ENCODE measurements at places on chromosomes 2 and 18. TPM values are rescaled to one million over a fixed set of nuclear protein-coding genes. Genes with fewer than 3 reads are reported as not detected.
A peak's percentile ranks its signal among the peaks of the same experiment; 100 is the strongest.

DNA sequence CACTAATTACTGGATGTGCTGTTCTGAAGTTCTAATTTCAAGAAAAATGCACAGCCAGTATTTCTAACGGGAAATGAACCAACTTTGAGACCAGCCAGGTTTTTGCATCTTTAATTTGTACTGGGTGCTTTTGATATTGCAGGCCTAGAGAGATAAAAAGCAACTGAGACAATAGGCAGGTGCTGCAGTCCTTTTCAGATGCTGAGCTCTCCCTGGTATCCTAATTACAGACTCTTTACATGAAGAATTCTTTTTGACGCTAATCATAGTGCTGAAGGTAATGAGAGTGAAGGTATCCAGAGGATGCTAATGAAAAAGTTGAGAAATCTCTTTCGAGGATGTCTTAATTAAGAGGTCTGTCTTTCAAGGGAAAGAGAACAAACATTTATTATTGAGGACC lies 85.1 kb downstream of the SERPINB8 start:
- DNase-seq, result no peak

FKBP1B gene
- total RNA-seq, result not detected

DNA sequence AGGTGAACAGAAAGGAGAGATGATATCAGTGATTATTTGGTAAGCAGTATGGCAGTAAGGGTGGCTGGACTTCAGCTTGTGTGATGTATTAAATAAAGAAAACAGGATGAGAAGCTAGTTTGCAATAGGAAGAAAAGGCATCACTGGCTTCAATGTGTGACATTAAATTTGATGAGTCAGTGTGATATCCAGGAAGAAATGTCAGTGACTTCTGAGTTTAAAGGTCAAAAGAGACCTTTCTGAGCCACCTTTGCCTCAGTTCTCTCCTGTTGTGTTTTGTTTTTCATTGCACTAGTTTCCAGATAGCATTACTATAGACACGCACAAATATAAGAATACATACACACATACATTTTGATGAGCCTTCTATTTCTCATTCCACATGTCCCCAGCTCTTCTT lies 105.6 kb downstream of the PIGN start:
- DNase-seq, result no peak

DNA sequence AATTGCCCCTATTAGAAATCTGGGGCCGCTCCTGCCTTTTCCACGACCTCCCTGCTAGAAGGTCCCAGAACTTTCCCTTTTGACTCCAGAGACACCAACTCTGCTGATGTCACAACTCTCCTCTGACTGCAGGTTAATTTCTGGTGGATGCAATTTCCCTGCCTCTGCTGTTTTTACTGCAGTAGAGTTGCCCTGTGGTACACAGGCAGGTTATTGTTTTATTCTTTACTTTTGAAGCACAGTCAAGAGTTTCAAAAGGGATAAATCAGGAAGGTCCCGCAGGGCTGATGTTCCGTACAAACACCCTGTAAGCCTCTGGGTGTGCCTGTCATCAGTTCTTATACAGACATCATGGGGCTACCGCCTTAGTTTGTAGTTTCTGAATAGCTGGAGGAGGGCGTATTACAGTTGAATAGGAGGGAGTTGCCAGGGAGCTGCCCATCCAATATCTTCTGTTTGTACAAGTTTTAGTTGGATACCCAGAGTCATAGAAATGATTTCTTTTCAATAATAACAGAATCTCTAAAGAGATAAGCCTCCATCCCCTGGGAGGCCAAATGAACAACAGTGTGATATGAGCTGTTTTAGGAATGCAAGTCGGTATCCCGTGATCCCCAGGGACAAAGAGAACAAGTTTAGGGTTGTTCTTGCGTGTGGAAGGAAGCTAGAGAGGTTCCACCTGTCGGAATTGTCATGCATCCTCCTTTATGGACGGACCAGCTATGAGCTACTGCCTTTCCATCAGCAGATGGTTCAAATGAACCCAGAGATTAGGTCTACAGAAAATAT lies 108.4 kb upstream of the COPS8 start:
- DNase-seq, result no peak

DNA sequence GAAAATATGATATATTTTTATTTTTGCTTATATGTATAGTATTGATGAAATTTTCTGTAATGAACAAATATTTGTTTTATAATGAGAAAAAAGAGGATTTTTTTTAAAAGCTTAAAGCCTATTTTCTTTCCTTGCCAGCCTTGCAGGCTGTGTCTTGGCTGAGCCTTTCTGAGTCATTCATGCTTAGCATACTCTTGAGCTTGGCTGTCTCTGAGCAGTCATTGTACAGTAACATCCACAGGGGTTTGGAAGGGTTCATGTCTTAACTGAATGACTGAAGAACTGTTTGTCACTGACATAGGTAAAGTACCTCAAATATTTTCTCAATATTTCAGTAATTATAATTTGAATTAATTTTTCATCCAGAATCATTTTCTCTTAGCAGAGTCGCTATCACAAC lies 49.3 kb downstream of the GPR39 start:
- peak; percentile 36 for DNase-seq

SNTG2 gene
- total RNA-seq, result not detected

GPR45 gene
- not detected for total RNA-seq
